ENCODE measurements at places on chromosomes 2 and 18. TPM values are rescaled to one million over a fixed set of nuclear protein-coding genes. Genes with fewer than 3 reads are reported as not detected.

Gene IL36RN
- 0.59 TPM for total RNA-seq

Gene REEP1
- 0.62 TPM for total RNA-seq

Gene GPD2
- total RNA-seq = 45.1 TPM

Gene CYB5A
- 120 TPM for total RNA-seq

Gene ACADL
- total RNA-seq = 0.09 TPM

Gene TRABD2A
- 10.1 TPM for total RNA-seq

Gene DAPL1
- not detected for total RNA-seq

Gene CPO
- total RNA-seq = not detected

Gene TTC39C
- total RNA-seq = 13.9 TPM

Gene CCDC178
- total RNA-seq = not detected
